Esophagus squamous epithelium (tissue), 5 donors: ENCODE measurements at places on chromosomes 11 and 22. TPM values are rescaled to one million over a fixed set of nuclear protein-coding genes. Genes with fewer than 3 reads are reported as not detected.

The BATF2 gene
- total RNA-seq = not detected

The CEP126 gene
- total RNA-seq = 3.8 TPM

The OR52I2 gene
- total RNA-seq = not detected

The GLB1L3 gene
- not detected for total RNA-seq

The MYO7A gene
- 4.0 TPM for total RNA-seq

The CRYBA4 gene
- not detected for total RNA-seq

The MED15 gene
- total RNA-seq = 44.3 TPM

- no peak for DNase-seq
- no peaks in the 10 kb centered on the region for H3K36me3 ChIP-seq
- peak overlapping the region; percentile 9 for H3K27ac ChIP-seq
- no peaks in the 10 kb centered on the region for H3K4me1 ChIP-seq
- H3K27me3 ChIP-seq = no peaks in the 10 kb centered on the region
These were observed 472.9 kb downstream of the SOX6 start for GRCh38 chr11:15883455-15883920.

DNA sequence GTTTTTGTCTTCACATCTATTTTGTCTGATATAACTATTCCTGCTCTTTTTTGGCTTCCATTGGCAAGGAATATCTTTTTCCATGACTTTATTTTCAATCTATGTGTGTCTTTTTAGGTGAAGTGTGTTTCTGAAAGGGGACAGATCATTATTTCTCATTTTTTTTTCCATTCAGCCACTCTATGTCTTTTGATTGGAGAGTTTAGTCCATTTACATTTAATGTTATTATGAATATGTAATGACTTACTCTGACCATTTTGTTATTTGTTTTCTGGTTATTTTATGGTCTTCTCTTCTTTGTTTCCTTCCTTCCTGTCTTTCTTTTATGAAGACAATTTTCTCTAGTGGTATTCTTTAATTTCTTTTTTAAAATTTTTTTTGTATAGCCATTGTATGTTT is 178.6 kb upstream of the CNTN5 start:
- DNase-seq = no peak
- no peak overlapping the region for H3K4me3 ChIP-seq
- no peaks in the 10 kb centered on the region for H3K27me3 ChIP-seq
- no peaks in the 10 kb centered on the region for H3K36me3 ChIP-seq
- H3K4me1 ChIP-seq = no peaks in the 10 kb centered on the region
- H3K27ac ChIP-seq = no peak overlapping the region

DNA sequence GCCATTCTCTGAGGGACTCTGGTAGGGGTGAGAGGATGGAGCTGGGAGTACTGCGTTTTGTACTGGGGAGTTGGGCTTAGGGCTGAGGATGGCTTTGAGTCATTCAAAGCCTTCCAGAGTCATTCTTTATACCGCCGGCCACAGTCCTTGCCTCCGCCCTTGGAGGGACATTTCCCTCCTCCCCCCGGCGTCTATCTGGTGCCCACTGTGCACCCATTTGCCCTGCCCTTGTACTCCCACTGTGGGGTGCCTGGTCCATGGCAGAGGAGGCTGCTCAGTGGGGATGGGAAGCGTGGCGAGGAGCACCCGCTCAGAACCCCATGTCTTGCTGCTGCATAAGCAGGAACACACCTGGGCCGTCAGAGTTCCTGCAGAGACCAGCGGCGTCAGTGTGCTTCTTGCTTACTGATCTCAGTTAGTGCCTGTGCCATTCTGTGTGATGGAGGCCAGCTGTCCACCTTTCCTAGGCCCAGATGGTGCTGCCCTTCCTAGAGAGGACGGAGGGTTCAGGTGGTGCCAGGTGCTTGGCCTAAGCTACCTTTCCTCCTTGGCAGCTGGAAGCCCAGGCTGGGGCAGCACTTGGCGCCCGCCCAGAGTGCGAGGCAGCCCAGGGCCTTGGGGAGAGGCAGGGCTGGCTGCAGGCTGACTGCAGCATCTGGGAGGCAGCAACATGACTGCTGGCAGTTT is 23.3 kb upstream of the TMEM191C start:
- peaks cover 4% of the 10 kb centered on the region for H3K4me1 ChIP-seq
- DNase-seq = no peak
- no peaks in the 10 kb centered on the region for H3K27me3 ChIP-seq
- H3K36me3 ChIP-seq = peaks cover 19% of the 10 kb centered on the region

GRCh38 chr11:24375931-24376330 is 120.9 kb upstream of the LUZP2 start:
- H3K4me3 ChIP-seq = no peak overlapping the region
- H3K4me1 ChIP-seq = no peaks in the 10 kb centered on the region
- no peaks in the 10 kb centered on the region for H3K36me3 ChIP-seq
- no peak for DNase-seq
- no peak overlapping the region for H3K27ac ChIP-seq

GRCh38 chr11:33899400-33900037 is 7.6 kb upstream of the LMO2 start:
- H3K4me3 ChIP-seq = no peak overlapping the region
- no peaks in the 10 kb centered on the region for H3K27me3 ChIP-seq
- no peaks in the 10 kb centered on the region for H3K36me3 ChIP-seq
- H3K27ac ChIP-seq = peak overlapping the region; percentile 57
- peak; percentile 11 for DNase-seq

DNA sequence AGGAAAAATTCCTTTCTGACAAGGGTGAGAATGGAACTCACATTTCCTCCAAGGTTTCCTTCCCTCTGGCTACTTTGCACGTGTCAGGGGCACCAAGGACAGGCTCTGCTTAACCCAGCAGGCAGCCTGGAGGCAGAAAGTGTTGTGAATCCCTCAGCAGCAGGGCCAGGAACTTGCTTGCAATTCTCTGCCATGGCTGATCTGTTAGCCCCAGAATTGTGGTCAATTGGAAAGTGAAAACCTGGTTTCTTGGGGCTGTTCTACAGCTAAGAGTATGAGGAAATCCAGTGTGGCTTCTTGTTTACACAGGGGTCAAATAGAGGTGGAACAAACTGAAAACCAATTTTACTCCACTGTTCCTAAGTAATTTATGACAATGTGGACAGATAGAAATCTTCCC is 38.3 kb upstream of the CEP295 start:
- no peaks in the 10 kb centered on the region for H3K4me1 ChIP-seq
- no peak overlapping the region for H3K4me3 ChIP-seq
- DNase-seq = no peak
- H3K36me3 ChIP-seq = no peaks in the 10 kb centered on the region

GRCh38 chr11:19326499-19326898 is 85.8 kb upstream of the E2F8 start:
- no peak for DNase-seq
- H3K36me3 ChIP-seq = no peaks in the 10 kb centered on the region
- no peaks in the 10 kb centered on the region for H3K27me3 ChIP-seq
- no peak overlapping the region for H3K4me3 ChIP-seq
- no peaks in the 10 kb centered on the region for H3K4me1 ChIP-seq
- no peak overlapping the region for H3K27ac ChIP-seq

DNA sequence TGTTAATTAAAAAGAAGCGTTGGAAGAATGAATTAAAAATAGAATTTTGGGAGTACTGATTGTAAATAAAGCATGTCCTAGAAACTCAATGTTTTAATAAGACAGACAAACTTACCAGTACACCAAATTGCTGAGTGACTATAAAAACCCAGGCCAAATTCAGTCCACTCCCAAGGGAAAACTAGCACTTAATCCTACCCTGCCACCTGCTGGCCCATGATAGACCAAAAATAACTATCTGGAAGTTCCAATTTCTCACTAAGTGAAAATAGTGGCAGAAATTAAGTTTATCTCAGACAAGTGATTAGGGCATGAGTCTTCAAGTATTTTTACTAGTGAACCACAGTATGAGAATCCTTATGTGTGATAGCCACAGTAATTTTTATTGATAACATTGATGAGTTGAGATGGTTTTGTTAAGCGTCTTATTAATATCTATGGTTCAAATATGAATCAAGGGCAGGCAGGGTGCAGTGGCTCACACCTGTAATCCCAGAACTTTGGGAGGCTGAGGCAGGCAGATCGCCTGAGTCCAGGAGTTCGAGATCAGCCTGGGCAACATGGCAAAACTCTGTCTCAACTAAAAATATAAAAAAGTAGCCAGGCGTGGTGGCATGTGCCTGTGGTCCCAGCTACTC is 9.8 kb upstream of the DDX10 start:
- no peak for DNase-seq
- no peaks in the 10 kb centered on the region for H3K36me3 ChIP-seq
- H3K27ac ChIP-seq = no peak overlapping the region
- H3K4me1 ChIP-seq = no peaks in the 10 kb centered on the region

- H3K27me3 ChIP-seq = no peaks in the 10 kb centered on the region
- H3K4me3 ChIP-seq = no peak overlapping the region
- H3K4me1 ChIP-seq = peaks cover 9% of the 10 kb centered on the region
- peak overlapping the region; percentile 40 for H3K27ac ChIP-seq
- no peak for DNase-seq
- no peaks in the 10 kb centered on the region for H3K36me3 ChIP-seq
These were observed 14.3 kb downstream of the PDGFB start for GRCh38 chr22:39230261-39231196.

GRCh38 chr11:69220561-69221051 is 64.9 kb downstream of the SMIM38 start:
- no peaks in the 10 kb centered on the region for H3K36me3 ChIP-seq
- H3K27me3 ChIP-seq = no peaks in the 10 kb centered on the region
- peak overlapping the region; percentile 67 for H3K27ac ChIP-seq
- DNase-seq = no peak
- peaks cover 45% of the 10 kb centered on the region for H3K4me1 ChIP-seq

DNA sequence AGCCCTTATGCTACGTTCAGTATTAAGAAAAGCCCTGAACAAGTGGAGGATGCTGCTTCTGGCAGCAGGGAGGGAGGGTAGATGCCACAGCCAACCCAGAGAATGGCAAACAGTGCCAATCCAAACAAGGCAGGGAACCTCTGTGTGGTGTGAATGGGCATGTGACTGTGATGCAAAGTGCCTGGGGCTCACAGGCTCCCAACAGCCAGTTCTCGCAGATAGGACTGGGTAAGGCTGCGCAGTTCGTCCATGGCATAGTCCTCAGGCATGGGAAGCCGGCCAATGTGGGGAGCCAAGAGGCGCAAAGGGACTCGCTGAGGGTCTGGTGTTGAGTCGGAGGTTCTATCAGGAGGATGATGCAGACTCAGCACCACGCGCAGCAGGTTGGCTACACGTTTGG is 4.8 kb upstream of the CHRNA10 start:
- H3K4me3 ChIP-seq = no peak overlapping the region
- DNase-seq = no peak
